ENCODE measurements at places on chromosomes 3 and 15.

DNA sequence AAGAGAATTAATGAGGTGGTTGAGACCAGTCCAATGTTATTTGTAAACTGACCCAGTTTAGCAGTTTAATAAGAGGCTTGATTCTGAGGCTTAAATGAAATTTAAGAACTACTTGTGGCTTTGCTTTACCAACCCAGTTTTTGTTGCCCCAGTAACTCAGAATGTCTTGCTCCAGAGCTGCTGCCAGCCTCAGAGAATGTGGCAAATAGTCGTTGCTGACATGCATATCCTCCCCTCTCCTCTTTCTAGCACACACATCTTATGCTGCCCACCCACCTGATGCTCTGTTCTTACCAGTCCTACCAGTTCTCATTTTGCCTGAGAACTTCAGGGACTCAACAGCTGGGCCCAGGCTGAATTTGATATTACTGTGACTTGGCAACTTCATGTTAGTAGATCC, 92.4 kb upstream of the TSC22D2 start:
- no peak for DNase-seq

DNA sequence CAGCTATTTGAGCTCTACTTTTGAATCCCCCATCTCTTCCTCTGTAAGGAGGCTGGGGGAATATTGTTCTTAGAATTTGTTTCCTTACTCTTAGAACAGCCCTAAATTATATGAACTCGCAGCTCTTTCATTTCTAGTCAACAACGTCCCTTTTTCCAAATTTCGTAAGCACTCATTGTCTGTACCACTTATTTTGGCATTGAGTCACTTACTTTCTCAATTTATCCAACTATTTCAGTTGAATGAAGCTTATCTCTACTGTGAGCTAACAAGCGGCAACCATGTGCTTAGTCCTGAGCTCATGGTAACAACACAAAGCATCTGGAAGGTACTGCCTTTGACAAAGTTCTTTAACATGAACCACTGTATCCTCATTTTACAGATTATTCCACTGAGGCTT, 191.1 kb downstream of the GREM1 start:
- DNase-seq = no peak

- DNase-seq = no peak
These were observed 73.5 kb downstream of the CLASP2 start for GRCh38 chr3:33644582-33644981.

- no peak for DNase-seq
These were observed 27.9 kb downstream of the FILIP1L start for GRCh38 chr3:100086401-100086800.

GRCh38 chr15:45171912-45172311, 15.9 kb downstream of the SHF start:
- DNase-seq = no peak

- DNase-seq = no peak
These were observed 4.1 kb downstream of the P3H2 start for GRCh38 chr3:190116551-190117067.

DNA sequence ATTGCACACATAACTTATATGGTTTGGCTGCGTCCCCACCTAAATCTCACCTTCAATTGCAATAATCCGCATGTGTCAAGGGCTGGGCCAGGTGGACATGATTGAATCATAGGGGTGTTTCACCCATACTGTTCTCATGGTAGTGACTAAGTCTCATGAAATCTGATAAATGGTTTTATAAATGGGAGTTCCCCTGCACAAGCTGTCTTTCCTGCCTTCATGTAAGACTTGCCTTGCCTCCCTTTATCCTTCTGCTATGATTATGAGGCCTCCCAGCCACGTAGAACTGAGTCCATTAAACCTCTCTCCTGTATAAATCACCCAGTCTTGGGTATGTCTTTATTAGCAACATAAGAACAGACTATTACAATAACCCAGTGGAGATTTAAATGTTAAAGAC, 653.9 kb downstream of the ROBO1 start:
- DNase-seq = no peak

GRCh38 chr3:133448478-133449122, 48.7 kb downstream of the BFSP2 start:
- DNase-seq = no peak

DNA sequence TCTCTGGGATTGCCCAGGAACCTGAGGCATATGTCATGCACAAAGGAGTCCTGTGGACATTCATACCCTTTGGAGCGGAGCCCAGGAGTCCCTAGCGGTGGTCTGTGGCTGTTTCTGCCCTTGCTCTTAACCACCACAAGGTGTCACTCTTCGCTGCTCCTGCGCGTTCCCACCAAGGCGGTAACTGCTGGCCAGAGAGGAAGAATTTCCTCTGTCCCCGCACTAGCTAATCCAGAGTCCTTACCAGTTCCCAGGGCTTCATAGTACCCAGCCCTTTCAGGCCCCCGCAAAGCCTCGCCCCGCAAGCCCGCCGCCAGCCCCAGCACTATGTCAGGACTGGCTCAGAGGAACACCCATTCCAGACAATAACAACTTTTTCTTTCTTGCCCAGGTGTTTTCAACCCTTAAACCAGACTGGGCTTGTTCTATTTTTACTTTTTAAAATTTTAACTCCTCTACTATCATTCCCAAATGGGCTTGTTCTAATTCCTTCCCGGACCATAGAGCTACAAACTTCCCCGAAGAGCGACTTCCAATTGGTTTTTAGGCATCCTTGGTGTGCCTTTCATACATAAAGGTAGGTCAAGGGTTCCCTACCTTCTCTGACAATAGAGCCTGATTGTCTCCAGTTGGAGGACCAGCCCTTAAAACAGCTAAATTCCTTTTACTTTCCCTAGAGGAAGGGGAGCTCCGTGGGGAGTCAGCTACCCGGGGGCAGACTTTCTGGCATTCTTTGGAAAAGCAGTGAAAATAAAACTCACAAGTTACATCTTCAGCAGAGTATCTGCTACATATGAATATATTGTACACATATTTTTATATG, 31.8 kb upstream of the ZNF774 start:
- peak; percentile 37 for DNase-seq

GRCh38 chr15:86830304-86830703, 750.6 kb downstream of the AGBL1 start:
- DNase-seq = no peak

GRCh38 chr3:107250221-107250620, 127.0 kb upstream of the CCDC54 start:
- no peak for DNase-seq

DNA sequence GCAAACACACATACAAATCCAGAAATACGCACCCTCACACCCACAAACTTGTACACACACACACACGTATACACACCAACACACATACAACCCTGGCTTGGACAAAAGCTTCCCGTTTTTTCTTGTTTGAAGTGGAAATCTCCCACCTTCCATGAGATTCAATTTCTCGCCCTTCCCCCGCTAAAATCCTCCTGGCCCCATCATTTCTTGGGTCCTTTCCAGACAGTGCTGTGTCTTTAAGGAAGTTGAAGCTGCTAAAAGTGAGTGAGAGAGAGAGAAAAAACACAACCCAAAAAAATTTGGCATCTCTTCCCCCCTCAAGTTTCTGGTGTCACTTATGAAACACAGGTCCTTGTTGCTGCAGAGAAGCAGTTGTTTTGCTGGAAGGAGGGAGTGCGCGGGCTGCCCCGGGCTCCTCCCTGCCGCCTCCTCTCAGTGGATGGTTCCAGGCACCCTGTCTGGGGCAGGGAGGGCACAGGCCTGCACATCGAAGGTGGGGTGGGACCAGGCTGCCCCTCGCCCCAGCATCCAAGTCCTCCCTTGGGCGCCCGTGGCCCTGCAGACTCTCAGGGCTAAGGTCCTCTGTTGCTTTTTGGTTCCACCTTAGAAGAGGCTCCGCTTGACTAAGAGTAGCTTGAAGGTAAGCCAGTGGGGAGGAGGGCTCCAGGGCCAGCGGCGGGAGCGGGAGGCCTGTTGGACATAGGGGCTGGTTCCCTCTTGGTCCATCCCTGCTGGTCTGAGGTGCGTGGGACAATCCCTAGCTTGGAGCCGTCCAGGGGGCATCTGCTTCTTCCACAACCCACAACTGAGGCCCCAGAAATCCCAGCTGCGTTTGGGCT, at the start of gene ISLR:
Gene ISLR (plus strand): TSS at position 331 of the 839 bp plus-strand sequence. CDS start 1,149 bp downstream, outside the sequence.
- no peak for DNase-seq

DNA sequence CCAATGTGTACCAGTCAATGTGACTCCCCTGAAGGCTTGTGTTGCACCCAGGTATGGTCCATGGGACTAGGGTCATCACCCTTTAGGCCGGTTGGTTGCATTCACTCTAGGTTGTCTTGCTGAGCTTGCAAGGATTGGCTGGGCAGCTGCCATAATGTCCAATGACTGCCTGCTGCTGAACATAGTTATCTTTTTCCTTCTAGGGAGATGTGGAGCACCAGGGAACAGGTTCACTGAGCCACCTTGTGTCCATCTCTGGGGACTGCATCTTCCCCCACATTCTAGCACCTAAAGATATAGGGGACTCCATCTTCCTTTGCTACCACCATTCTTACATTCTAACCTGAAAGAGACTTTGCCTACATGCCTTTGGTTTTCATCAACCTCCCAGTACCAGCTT, 580.4 kb upstream of the TBL1XR1 start:
- DNase-seq = no peak

GRCh38 chr3:32323604-32324003, 68.0 kb upstream of the CMTM7 start:
- DNase-seq = no peak

GRCh38 chr15:82103468-82103867, 57.6 kb upstream of the MEX3B start:
- no peak for DNase-seq

DNA sequence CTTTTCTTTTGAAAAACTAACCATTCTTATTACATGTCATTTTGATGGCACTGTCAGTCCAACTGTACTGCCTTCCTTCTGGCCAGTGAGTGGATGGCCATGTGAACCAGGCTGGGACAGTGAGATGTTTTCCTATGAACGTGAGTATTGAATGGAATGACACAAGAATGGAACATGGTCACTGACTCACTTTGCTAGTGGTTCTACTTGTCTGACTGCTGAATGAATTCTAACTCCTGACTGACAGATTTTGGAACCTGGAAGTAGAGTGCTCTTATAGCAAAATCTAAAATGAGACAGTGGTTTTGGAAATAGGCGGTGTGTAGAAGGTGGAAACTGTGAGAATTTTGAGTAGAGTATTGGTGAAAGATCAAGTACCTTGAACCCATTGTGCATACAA, 606.9 kb upstream of the KCNMB2 start:
- DNase-seq = no peak

GRCh38 chr15:100759698-100760356, 119.8 kb upstream of the ALDH1A3 start:
- DNase-seq = no peak

- no peak for DNase-seq
These were observed 22.6 kb downstream of the DNASE1L3 start for GRCh38 chr3:58188173-58188564.

GRCh38 chr3:181999314-181999713, 287.6 kb downstream of the SOX2 start:
- no peak for DNase-seq

- no peak for DNase-seq
These were observed 78.0 kb downstream of the FSIP1 start for GRCh38 chr15:39704689-39705088.

- DNase-seq = no peak
These were observed 28.2 kb downstream of the TPM1 start for GRCh38 chr15:63070681-63071129.

DNA sequence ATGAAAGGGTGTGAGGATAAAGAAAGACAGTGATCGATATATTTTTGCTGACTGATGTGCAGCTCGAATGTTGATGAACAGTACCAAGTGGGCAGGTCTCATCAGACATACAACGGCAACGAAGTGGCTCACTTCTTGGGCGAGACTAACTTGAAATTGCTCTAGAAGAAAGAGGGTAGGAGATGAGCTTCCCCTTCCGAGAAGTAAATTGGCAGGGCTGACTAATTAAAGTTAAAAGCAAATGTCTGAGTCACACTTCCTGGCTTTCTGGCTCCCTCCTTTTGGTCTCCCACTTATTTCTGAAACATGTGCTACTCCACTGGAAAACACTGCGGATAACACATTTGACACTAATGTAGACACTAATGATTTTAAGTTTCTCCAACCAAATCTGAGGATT, 228.3 kb downstream of the ABHD5 start:
- no peak for DNase-seq

GRCh38 chr3:44032487-44032886, 209.2 kb upstream of the TOPAZ1 start:
- no peak for DNase-seq

DNA sequence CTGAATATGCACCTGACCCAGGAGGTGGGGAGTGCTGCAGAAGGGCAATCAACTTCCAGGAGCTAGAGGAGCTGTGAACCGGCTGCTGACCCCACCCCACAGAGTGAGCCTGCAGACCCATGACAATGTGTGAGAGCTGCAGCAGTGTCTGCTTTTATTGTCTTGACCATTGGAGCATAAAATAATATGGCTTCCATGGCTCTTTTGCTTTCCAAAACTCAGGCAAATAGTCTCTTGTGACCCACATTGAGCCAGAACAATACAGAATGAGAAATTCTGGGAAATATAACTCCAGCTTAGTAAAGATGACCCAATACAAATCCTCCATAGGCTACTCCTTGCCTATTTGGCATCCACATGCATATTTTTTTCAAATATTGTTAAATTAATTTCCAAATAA, 309.6 kb downstream of the PYDC2 start:
- no peak for DNase-seq

DNA sequence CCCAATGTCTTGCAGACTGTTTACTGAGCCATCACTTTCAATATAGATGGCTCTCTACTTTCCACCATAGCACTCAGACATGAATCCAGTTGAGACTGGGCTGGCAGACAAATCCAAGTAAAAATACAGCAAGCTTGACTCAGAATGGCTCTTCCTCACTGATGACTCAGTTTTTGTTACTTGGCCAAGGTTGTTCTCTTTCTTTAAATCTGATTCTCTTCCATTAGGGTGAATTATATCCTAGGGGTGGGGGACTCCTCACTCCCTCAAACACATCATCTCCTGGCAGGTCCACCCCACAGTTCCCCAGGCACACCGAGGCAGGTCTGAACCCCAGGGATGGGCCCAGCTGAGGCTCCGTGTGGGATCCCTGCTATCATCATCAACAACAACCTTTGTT, 157.9 kb downstream of the MEX3B start:
- no peak for DNase-seq

GRCh38 chr15:25687276-25687675, 175.9 kb downstream of the ATP10A start:
- no peak for DNase-seq

- DNase-seq = peak; percentile 84
These were observed 461 bp upstream of the FAH start for GRCh38 chr15:80152180-80152895.

- DNase-seq = peak; percentile 36
These were observed 463 bp downstream of the TERC start for GRCh38 chr3:169764312-169764881.

DNA sequence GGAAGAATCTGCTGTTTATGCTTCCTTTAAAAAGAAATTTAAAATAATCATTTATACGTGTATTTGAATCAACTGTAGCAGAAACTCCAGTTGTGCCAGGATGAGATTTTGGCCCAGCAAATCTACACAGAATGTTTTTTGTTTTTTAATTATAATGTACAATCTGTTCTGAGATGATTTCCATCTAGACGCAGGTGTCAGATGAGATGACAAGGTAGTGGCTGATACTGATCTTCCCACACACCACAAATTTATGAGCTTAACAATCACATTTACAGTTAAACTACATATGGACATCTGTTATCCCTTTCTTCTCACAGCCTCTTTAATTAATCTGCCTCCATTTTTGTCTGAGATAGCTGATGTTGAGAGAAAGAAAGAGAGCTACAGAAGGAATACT, 23.6 kb downstream of the DCLK3 start:
- no peak for DNase-seq

GRCh38 chr3:31172336-31172735, 277.9 kb upstream of the GADL1 start:
- DNase-seq = no peak

GRCh38 chr15:97234851-97235610, 725.5 kb upstream of the ARRDC4 start:
- DNase-seq = no peak

Measured in stimulated activated CD8-positive, alpha-beta memory T cell treated with anti-CD3 and anti-CD28 coated beads, Interleukin-7, amount 100 ng/mL, for 4 hours (primary cell).